ENCODE measurements at places on chromosomes 12 and 14. TPM values are rescaled to one million over a fixed set of nuclear protein-coding genes. Genes with fewer than 3 reads are reported as not detected.

SMIM41 gene
- not detected for total RNA-seq

- peaks cover 17% of the 10 kb centered on the region for H3K4me1 ChIP-seq
- H3K27ac ChIP-seq = no peak overlapping the region
- no peak overlapping the region for H3K4me3 ChIP-seq
- H3K36me3 ChIP-seq = no peaks in the 10 kb centered on the region
Measured at GRCh38 chr12:55043542-55043941, 23.8 kb downstream of the NEUROD4 start.

PLCZ1 gene
- not detected for total RNA-seq

CLECL1 gene
- 0.52 TPM for total RNA-seq

DNA sequence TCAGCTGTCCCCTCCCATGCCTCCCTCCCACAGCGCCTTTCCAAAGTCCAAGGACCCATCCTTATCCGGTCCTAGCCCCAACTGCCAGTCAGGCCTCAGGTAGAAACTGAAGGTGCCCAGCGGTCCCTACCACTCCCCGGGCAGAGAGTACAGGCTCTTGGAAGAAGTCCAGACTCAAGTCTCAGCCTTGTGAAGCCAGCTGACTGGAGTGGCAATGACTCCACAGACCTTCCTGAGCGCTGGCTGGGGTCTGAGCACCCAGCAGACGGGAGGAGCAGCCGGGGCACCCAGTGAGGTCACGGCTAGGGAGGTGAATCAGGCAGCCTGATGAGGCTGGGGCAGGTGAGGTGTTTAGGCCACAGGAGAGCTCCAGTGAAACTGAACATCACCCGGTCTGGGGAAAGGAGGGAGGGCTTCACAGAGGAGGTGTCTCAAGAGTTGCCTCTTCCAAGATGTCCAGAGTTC lies 60.0 kb downstream of the ITPK1 start:
- no peaks in the 10 kb centered on the region for H3K27me3 ChIP-seq
- H3K4me1 ChIP-seq = peaks cover 57% of the 10 kb centered on the region
- no peak for DNase-seq
- H3K36me3 ChIP-seq = no peaks in the 10 kb centered on the region
- peak overlapping the region; percentile 49 for H3K4me3 ChIP-seq

- H3K4me1 ChIP-seq = no peaks in the 10 kb centered on the region
- H3K36me3 ChIP-seq = no peaks in the 10 kb centered on the region
- no peak overlapping the region for H3K4me3 ChIP-seq
Measured at GRCh38 chr12:58787021-58787760, 133.1 kb downstream of the LRIG3 start.

GRCh38 chr14:77763978-77764377 lies 3.0 kb upstream of the SNW1 start:
- peaks cover 4% of the 10 kb centered on the region for H3K4me1 ChIP-seq
- H3K36me3 ChIP-seq = peaks cover 2% of the 10 kb centered on the region
- no peaks in the 10 kb centered on the region for H3K27me3 ChIP-seq
- no peak for DNase-seq
- H3K4me3 ChIP-seq = no peak overlapping the region

GRCh38 chr12:59928416-59928815 lies 332.6 kb downstream of the SLC16A7 start:
- H3K27me3 ChIP-seq = no peaks in the 10 kb centered on the region
- no peak overlapping the region for H3K27ac ChIP-seq
- no peak overlapping the region for H3K4me3 ChIP-seq
- no peaks in the 10 kb centered on the region for H3K4me1 ChIP-seq
- no peak for DNase-seq
- no peaks in the 10 kb centered on the region for H3K36me3 ChIP-seq

DNA sequence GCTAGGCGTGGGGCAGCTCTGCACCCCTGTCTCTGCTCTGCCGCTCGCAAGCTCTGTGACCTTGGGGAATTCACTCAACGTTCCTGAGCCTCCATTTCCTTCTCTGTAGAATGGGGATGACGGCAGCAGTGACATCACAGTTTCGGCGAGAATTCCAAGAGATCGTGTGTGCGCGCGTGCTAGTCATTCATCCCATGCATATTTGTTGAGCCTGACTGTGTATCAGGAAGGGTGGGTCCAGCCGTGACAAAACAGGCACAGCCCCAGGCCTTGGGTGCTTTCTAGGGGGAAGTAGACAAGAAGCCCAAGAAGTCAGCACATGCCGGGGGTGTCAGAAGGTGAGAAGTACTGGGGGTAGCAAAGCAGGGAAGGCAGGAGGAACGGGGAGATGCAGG lies 145.6 kb upstream of the NCOR2 start:
- H3K36me3 ChIP-seq = no peaks in the 10 kb centered on the region
- DNase-seq = no peak
- H3K27me3 ChIP-seq = no peaks in the 10 kb centered on the region
- H3K27ac ChIP-seq = peak overlapping the region; percentile 78
- peaks cover 13% of the 10 kb centered on the region for H3K4me1 ChIP-seq

DNA sequence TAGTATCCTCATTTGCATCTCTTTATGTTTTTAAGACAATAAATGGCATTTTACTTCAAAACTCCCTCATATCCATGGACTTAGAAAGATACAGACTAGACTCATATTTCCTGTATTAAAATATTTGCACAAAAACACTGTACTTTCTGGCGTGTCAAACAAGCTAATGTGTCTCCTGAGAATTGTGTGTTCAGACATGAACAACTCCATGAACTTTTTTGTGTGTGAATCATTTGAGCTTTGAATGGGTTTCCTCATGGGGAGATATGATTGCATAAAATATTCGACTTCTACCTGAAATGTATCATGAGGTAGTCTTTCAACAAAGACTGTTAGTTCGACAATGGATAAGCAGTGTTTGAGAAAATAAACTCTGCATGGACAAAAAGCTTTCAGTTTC lies 58.8 kb downstream of the TMEM30B start:
- H3K4me3 ChIP-seq = no peak overlapping the region
- no peaks in the 10 kb centered on the region for H3K4me1 ChIP-seq
- H3K27ac ChIP-seq = no peak overlapping the region
- no peak for DNase-seq

- no peak overlapping the region for H3K4me3 ChIP-seq
- H3K27ac ChIP-seq = no peak overlapping the region
- DNase-seq = no peak
Measured at GRCh38 chr12:108773798-108774788, 42.8 kb upstream of the CORO1C start.

DNA sequence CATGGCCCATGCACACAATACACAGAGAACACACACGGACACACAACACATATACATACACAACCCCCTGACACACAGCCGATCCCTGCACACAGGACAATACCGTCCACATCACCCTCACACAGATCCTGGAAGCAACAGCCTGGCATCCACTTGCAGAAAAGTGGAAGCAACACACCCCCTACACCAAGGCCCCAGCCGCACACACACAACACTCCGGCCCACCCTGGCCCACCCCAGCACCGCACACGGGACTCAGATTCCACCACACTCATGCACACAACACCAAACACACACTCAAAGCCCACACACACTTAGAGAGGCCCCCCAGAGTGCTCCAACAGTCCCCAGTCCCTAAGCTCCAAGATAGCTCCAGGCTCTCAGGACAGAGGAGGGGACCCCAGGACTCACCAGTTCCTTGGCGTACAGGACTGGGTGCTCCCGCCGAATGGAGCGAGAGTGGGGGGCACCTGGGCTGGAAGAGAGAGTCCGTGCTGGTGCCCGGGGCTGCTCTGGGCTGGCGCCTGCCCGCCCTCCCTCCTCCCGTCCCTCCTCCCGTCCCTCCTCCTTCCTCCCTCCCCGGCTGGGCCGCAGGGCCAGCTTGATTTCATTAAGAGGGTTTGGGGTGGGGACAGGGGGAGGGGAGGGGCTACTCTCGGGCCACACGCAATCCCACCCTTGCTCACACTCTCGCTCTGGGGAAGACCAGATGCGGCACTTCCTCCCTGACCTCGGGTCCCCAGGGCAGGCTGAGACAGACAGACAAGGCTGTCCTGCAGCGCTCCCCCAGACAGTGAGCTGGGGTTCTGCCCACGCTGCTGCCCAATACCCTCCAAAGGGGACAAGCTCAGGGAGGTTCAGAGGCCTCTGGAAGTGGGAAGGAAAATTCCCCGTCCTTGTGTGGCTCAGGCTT lies at the start of gene TMEM119:
Gene TMEM119, minus strand, starts transcription at position 526 of the 913 bp plus-strand sequence. CDS start 5,701 bp downstream, outside the sequence.
- DNase-seq = no peak
- H3K36me3 ChIP-seq = no peaks in the 10 kb centered on the region
- H3K27ac ChIP-seq = no peak within 1 kb of the TSS
- H3K27me3 ChIP-seq = no peaks in the 10 kb centered on the region
- peaks cover 2% of the 10 kb centered on the region for H3K4me1 ChIP-seq

DNA sequence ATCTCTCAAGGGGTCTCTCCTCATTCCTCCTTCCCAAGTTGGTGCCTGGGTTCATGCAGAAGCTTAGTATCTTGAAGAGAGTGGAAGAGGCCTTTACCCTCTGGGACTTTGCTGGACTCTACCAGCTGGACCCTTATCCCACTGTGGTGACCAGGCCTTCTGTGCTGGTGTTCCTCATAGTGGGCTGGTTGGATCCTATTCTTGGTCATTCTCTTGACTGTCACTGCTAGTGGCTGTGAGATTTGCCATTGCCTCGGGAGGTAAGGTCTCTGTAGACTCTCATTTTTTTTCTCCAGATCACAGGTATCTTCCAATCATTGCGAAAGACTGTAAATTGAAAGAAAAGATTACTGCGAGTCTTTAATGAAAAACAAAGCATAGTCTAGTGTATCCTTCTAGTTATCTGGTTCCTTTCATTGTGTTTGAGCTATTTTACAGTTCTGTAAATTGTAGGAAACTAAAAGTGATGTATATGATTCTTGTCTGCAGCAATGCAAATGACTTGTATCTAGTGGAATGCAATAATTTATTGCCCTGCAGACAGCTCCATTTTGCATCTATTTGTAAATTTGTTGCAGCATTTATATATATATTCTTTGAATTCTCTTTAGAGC lies 217.9 kb downstream of the AEBP2 start:
- DNase-seq = no peak
- H3K27me3 ChIP-seq = no peaks in the 10 kb centered on the region
- no peak overlapping the region for H3K4me3 ChIP-seq
- H3K27ac ChIP-seq = no peak overlapping the region
- H3K36me3 ChIP-seq = no peaks in the 10 kb centered on the region
- H3K4me1 ChIP-seq = peaks cover 16% of the 10 kb centered on the region

Measured in naive thymus-derived CD8-positive, alpha-beta T cell (primary cell).